ENCODE measurements at places on chromosomes 5 and 9.

DNA sequence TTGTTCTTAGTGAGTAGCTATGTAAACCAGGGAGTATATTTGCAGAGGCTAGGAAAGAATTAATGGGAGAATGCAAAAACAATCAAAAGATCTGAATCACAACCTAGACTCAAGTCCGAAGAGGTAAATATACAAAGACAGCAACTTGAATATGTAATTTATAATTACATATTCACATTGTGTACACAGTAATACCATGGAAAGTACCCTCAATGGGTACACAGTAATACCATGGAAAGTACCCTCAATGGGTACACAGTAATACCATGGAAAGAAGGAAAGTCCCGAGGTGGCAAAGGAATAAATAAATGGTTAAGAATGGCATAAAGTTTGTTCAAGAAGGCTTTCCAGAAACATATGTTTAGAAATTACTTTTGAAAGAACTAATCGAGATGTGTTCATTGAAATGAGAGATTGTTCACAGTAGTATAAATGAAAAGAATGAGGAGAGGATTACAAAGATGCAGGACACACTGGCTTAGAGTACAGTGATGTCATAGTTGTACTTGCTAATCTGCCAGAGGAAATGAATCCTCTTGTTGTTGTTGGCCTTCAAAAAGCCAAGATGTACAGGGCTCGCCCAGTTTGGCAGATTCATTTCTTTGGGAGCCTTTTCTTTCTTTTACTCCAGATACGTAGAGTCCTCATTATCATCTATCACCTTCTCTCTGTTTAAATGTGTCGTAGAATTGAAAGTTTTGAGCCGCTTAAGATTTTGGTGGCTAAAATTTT lies 116.0 kb downstream of the UNC13B start:
- no peak for DNase-seq

DNA sequence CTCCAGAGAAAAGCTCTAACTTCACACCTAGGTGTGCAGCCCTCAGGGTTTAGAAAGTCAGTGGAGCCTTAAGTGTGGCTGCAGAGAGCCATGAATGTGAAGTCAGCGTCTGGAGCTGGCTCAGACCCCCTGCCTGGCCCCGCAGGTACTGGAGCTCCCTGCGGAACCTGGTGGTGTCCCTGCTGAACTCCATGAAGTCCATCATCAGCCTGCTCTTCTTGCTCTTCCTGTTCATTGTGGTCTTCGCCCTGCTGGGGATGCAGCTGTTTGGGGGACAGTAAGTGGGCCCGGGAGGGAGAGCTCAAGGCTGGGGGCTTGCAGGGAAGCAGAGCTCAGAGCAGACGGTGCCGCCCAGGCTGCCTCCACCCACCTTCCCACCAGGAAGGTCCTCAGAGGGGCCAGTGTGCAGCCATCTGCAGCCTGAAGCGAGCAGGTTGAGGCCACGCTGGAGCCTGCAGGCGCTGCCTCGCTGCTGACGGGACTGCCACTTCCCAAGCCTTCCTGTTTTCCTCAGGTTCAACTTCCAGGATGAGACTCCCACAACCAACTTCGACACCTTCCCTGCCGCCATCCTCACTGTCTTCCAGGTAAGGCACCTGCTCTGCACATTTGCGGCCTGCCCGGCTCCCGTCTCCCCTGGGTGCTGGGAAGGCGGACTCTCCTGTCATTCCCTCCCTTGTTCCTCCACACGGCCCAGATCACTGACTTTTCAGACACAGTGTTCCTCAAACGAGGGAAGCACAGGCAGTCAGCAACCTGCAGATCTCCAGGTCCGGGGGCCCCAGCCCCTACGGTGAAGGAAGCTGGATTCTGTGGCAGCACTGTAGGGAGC lies 108.9 kb downstream of the CACNA1B start:
- DNase-seq: no peak

GRCh38 chr5:78360924-78361630 lies 660 bp downstream of the SCAMP1 start:
- DNase-seq: peak; percentile 46

GRCh38 chr9:7536310-7536939 lies 263.2 kb downstream of the DMAC1 start:
- no peak for DNase-seq

DNA sequence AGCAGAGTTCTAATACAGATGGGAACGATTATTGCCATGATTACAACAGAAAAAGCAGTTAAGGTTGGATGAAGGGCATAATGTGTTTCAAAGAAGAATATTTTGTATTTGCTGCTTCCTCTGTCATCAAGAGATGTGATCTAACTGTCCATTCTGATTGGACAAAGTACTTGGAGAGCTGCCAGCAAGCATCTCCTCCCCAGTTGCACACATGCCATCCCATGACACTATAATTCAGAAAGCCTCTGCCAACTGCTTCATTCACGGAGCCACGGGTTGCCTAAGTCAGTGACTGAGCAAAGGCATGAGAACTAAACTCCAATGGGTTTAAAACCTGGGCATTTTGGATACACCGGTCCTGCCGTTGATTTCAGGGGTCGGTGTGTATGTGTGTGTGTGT lies 253.8 kb downstream of the CRB2 start:
- no peak for DNase-seq

DNA sequence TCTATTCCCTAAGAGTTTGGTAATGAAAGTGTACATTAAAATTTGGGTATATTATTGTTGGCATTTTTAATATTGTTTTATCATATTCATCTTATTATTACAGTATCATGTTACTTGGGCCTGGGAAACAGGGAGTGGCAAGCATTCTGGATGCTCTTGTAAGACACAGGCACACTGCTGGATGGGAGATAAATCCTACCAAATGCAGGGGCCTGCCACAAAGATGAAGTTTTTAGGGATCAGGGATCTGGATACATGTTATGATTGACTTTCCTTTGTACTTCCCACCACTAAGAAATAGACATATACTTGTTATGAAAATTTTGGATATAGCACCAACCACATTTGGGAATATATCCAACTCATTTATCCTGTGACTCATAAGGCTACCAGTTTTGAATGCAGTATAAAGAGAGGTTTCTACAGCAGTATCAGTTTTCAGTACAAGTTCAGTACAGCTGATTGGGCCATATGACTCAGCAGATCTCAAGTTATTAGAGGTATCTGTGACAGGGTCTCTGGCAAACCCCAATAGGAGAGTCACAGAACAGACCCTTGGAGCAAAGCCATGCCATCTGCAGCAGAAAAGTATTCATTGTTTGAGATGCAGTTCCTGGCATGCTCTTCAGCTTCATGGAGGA lies 360.1 kb downstream of the DMAC1 start:
- no peak for DNase-seq

Measured in stimulated activated CD4-positive, alpha-beta T cell treated with anti-CD3 and anti-CD28 coated beads, Interleukin-1b, Interleukin-23, amount 100 ng/mL, for 4 hours (primary cell).